ENCODE measurements at places on chromosomes 7 and 10.

- no peak for DNase-seq
Observed at GRCh38 chr10:110918643-110919348, at the start of gene BBIP1. TSS of gene BBIP1 (minus strand) at chr10:110919180. CDS start at chr10:110918157, 1,023 bp downstream.

DNA sequence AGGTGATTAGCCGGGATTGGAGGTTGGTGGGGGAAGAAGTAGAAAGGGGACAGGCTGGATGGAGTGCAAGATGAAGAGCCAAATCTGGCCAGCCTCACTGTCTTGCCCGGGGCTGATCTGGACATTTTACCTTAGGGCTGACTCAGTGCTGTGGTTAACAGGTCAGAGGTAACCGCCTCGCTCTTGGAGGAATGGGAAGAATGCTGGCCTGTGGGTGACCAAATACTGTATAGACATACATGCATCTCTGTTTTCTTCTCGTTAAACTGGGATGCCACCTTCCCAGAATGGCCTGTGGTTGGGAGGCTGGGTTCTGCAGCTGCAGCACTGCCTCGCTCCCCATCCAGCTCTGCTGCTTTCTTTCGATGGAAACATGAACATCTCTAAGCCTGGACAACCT, 120.0 kb downstream of the SEC23IP start:
- no peak for DNase-seq

DNA sequence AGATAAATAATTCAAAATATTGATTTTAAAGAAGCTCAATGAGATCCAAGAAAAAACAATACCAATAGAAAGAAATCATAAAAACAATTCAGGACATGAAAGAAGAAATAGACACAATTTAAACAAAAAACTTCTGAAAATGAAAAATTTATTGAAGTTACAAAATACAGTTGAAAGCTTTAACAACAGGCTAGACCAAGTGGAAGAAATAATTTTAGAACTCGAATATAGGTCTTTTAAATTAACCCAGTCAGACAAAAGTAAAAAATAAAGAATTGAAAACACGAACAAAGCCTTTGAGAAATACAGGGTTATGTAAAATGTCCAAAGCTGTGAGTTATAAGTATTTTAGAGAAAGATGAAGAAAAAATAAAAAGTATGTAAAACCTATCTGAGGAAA, 152.4 kb upstream of the SMIM30 start:
- no peak for DNase-seq

- DNase-seq, result no peak
Observed at GRCh38 chr7:91883676-91884362, 3.3 kb upstream of the MTERF1 start.

DNA sequence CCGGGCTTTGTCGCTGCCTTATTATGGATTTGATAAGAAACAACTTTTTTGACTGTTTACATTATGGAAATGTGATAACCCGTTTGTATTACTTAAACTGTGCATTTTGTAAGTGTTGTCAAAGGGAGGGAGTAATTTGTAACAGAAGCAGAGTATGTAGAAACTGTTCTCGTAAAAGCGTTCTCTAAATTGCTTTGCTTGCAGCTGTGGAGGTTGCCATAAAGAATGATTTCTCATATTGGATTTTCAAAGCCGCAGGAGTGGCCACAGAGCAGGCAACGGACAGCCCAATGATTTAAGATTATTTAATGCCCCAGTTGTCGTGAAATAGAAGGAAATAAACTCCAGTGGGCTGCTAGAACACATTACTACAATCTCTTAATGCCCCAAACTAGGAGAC, 114.0 kb upstream of the INSYN2A start:
- DNase-seq, result no peak

DNA sequence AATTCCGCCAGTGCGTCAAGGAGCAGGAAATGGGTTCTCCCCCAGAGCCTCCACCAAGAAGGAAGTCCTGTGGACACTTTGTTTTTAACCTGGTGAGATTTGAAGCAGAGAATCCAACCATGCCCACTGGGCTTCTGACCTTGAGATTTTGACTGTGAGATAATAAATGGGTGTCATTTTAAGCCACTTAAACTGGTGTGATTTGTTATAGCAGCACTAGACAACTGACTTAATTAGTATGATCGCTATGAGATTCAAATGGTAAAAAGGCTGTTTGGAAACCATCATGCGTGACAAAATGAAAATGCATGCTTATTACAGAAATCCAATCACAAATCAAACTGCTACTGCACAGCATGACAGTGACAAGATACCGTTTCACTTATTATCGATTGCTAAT, 98.0 kb downstream of the ADAM12 start:
- no peak for DNase-seq

DNA sequence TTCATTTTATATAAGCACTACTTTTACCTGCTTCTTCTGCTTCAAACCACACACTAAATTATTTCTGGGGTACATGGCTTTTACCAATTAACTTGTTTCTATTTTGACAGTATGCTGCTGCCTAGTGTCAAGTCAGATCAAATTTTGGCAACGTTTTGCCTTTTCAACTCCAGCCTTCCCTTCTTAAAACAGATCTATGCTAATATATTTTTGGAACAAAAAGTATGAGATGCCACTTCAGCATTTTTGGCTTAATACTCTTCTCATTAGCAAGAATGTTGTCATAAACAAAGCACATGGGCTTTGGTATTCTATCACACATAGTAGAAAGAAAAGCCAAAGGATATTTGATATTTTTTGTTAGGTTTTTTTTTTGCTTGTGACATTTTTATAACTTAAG, 47.8 kb downstream of the SPAM1 start:
- no peak for DNase-seq

DNA sequence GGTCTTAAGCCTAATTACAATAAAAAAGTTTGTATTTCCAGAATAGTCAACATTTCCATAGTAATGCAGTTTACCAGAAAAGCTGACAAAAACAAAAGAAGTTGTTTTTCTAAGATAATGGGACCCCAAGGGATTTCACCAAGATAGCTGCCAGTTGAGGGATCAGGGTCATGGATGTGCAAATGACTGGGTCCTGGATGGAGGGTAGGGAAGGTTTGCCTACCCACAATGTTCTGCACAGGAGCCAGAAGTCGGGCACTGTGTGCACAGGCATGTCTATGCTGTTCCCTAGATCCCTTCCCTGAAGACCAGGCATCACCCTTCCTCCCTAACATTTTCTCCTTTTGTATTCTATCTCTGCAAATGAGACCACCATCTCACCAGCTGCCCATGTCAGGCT, 94.1 kb upstream of the FAM133B start:
- DNase-seq, result no peak

DNA sequence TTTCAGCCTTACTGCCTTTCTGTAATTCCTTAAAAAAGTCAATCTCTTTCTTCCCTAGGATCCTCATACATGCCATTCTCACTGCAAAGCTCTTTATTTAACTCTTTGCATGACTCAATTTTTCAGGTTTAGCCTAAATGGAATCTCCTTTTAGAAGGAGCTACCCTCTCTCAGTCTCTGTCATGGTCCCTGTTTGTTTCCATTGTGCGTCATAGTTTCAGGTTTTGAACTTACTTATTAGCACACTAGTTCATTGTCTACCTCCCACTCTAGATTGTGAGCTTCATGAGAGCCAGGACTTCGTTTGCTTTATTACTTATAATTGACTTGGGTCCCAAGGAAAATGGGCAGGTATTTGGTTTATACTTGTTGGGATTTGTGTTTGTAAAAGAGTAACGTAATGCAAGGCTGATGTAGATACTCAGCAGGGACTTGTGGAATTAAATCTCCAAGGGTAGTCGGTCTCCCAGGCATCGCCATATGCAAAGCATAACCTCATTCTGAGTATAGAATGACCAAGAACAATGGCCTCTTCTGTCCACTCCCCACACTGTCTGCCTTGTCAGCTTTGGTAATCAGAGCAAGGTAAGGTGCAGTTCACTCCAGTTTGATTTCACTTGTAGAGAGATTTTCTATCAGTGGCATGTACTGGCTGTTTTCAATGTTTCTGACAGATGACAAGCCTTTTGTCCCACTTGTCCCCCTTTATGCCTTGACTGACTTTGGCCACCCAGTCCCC, 252.0 kb downstream of the SORCS3 start:
- DNase-seq, result no peak

DNA sequence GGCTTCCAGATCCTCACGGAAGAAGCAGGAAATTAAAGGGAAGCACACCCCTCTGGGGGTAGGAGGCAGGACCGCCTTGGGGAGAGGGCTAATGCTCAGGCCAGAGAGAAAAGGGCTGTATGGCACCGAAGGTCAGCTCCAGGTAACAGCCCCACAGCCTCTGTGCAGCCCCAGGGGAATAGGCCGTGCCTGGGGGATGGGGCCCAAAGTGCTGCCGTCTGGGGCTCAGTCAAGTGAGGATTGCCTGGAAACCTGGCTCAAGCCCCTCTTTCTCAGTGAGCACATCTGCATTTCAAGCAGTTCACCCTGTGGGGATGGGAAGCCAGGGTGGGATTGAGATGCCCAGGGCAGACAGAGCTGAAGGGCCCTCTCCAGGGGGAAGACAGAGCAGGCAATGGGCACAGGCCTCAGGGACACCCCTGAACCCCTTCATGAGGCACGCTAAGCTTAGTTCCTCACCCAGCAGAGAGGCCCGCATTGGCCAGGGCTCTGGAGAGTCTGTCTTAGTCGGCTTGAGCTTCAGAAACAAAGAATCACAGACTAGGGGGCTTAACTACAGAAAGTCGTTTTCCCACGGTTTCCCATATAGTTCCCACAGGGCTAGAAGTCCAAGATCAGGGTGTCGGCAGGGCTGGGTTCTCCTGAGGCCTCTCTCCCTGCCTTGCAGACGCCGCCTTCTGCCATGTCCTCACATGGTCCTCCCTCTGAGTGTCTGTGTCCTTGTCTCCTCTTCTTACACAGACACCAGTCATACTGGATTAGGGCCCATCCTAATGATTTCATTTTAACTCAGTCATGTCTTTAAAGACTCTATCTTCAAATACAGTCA, 118.2 kb downstream of the PTPN20 start:
- no peak for DNase-seq

GRCh38 chr7:116236020-116236630, 25.8 kb downstream of the TES start:
- no peak for DNase-seq

DNA sequence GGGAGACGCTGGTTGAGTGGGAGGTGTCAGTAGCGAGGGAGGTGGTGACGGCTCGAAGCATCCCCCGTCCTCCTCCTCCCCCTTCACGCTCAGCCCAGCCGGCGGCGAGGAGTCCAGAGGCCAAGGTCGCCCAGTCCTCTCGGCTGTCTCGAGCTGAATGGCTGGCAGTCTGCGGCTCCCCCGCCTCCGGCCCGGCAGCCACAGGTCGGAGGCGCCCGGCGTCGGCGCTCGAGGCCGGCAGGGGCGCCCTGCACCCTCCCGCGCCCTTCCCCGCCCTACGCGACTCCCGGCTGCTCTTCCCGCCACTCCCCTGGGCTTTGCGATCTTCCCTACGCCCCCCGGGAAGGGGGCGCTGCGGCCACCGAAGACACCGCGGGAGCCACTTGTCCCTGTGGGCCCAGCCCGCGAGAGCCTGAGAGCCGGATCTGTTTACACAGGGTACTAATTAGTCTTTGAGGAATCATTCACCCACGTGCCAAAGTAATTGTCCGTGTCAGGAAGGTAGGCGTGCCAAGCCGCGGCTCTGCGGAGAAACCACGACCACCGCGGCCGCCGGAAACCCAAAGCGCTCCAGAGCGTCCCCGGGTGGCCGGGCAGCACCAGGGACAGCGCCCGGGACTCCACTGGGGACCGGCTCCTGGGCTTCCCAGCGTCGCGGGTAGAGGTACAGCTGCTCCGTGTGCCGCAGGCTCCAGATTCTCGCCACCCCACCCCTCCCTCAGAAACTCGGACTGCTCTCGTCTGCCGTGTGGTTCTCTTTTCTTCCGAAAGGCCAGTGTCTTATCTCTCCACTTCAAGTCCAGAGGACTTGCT, at the start of gene NXPH1:
TSS of gene NXPH1 (plus strand) at position 133 of the 813 bp plus-strand sequence.
- DNase-seq, result no peak

GRCh38 chr7:6026011-6026819, 5.0 kb upstream of the ANKRD61 start:
- peak; percentile 14 for DNase-seq

GRCh38 chr7:139393621-139394211, 34.0 kb downstream of the LUC7L2 start:
- DNase-seq, result no peak

- DNase-seq, result peak; percentile 13
Observed at GRCh38 chr7:24290004-24290641, 6.1 kb downstream of the NPY start.

- DNase-seq, result no peak
Observed at GRCh38 chr7:2710901-2711551, 23.0 kb downstream of the AMZ1 start.

DNA sequence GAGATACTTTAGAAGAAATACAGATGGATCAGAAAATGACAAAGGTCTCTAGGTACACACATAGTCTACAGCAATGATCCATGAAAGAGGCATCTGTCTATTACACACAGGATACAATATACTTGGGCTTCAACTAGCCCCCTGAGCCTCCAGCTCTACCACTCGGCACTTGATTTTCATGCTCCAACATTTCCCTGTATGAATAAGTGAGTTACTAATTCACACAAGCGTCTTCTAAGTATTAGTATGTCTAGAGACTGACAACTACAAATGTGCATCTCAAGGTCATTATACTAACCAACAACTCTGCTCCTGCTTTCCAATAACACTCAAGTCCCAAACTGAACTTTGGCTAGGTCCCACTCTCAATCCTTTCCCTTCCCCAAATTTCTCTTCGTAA, 8.3 kb downstream of the FAM204A start:
- no peak for DNase-seq

- peak; percentile 72 for DNase-seq
Observed at GRCh38 chr7:148914208-148914777, 30.2 kb upstream of the EZH2 start.

GRCh38 chr10:100812978-100813377, 67.6 kb downstream of the PAX2 start:
- no peak for DNase-seq

GRCh38 chr7:15326044-15326644, 235.7 kb downstream of the AGMO start:
- DNase-seq, result no peak

GRCh38 chr10:28581916-28582315, 49.0 kb downstream of the WAC start:
- DNase-seq, result no peak

- no peak for DNase-seq
Observed at GRCh38 chr7:49580000-49580399, 193.4 kb upstream of the VWC2 start.

DNA sequence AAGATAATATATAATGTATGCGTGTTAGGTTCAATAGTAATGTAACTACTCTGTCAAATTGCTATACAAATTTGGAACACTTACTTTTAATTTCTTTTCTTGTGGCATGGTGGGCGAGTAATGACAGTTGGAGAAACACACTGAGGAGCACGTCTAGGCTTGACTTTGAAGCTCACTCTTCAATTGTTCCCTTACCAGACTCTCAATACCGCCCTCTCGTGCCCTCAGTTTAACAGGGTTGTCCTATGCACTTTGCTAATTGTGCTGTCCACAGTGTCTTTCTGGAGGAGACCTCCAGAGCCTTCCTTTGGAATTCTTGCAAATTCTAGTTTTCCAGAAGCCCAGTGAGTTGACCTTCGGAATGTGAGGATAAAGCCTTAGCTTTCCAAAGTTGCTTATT, 107.2 kb upstream of the RELN start:
- no peak for DNase-seq
